ENCODE measurements at places on chromosomes 1 and 21.

GRCh38 chr1:119935373-119935772, 39.1 kb upstream of the ADAM30 start:
- DNase-seq = no peak

GRCh38 chr21:37118187-37118826, 45.3 kb downstream of the TTC3 start:
- no peak for DNase-seq

DNA sequence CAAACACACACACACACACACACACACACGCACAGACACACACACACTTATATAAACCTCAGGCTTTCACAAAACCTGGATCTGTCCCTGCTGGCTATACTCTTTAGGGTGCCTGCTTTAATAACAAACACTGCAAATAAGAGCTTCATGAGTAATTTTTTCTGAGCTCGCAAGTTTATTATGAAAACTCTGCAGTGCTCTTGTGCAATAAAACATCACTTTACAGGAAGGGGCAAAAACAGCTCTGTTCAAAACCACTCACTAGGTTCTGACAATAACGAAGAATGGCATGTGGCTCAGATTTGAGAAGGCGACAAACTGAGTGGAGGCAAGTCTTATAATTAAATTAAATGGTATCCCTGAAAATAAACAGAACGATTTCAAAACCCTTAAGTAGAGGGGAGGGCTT, 42.6 kb upstream of the CTPS1 start:
- no peak for DNase-seq

DNA sequence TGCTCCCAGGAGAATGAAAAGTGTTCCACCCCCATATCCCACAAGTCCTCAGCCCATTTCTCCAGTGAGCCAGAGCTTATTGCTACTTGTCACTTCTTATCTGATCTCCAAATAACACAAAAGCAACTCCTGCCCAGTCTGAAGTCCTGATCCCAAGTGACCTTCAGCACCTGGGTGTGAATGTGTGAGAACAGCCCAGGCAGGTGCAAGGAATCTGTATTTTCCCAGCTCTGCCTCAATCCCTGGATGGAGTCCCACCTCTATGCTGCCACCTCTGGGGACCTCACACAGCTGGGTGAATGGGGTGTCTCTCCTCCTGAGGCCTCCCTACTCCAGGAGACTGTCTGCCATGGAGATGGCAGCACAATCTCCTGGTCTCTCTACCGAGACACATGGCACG, 402.4 kb upstream of the PROX1 start:
- no peak for DNase-seq

DNA sequence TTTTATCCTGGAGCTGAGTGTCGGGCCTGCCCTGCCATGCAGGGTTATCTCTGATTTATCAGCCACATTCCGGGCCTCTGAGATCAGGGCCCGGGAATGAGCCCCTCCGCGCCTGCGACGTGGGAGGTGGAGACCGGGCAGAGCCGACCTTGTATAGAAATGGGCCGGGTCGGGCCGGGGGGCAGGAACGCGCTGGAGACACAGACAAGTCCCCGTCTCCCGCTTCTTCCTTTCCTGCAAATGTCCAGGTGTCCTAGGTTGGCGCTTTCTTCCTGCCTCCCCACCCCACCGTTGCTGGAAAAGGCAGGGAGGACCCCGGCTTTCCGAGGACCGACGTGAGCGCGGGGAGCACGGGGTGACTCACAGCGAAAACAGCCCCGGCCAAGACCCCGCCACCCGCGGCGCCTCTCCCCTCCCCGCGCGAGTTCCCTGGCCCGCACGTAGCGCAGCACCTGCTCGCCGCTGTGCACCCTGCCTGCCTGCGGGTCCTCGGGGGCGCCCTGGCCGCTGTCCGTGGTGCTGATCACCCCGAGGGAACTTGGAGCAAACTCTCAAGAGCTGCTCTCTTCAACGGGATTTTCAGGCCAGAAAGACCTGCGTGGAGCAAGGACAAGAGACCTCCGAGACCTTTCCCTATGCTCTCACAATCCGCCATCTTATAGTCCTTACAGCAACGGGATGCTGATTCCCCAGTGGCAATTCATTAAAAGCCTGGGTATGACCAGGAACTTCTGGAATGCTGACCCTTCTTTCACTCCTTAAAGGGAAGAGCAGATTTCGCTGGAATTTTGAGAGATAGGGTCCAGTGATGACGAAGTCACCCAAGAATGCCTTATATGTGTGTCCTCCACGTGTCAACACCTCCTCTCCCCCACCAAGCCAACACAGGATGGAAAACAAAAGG, 475 bp upstream of the NPPB start:
- peak; percentile 58 for DNase-seq

GRCh38 chr1:7356079-7356478, 415.0 kb upstream of the VAMP3 start:
- no peak for DNase-seq

DNA sequence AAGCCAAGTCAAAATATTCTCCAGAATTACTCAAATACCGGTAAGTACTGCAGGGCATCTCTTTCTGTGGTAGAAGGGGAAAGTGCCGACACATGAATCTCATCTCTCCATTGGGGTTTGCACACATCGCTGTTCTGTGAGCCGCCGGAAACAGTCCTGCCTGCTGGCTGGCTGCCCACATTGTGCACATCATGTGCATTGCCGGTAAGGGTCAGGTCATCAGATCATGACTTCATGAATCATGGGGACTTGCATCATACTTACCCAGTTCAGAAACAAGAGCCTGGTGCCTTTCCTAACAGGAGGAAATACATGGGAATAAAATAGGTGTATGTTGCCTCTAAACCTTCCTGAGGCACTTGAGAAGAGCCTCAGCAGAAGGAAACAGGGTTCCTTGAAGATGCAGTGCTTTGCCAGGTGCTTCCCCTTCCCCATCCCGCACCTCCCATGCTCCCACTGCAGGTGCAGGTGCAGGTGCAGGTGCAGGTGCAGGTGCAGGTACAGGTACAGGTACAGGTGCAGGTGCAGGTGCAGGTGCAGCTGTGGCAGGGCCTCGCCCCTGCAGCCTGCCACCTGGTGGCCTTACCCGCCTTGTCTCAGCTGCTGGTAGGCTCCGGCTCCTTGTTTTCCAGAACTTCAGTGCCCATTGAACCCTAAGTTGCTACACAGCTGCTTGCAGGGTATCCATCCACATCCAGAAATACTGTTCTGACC, 26.5 kb downstream of the GPR137B start:
- DNase-seq = no peak

- DNase-seq = peak; percentile 60
Measured at GRCh38 chr1:168421399-168422004, 122.3 kb downstream of the XCL2 start.

DNA sequence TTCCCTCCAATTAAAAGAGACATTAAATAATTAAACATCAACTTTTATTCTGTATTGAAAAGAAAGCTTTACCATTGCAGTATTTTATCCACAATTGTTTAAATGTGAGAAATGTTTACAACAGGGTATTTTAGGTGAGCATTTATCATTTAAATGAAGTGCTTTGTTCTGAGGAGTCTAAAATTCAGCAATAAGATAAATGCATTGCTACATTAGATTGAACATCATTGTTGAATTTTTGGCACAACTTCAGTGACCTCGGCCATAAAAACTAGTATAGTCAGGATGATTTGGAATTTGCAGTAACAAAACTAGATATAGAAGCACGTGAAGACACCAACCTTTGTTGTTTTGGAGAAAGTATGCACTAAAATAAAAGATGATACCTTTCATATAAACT, 692.9 kb downstream of the USP25 start:
- DNase-seq = no peak

- DNase-seq = peak; percentile 59
Measured at GRCh38 chr1:236685917-236686814, at the start of gene ACTN2. ACTN2 (plus strand) TSS chr1:236686499; CDS start chr1:236686674, 175 bp downstream.

DNA sequence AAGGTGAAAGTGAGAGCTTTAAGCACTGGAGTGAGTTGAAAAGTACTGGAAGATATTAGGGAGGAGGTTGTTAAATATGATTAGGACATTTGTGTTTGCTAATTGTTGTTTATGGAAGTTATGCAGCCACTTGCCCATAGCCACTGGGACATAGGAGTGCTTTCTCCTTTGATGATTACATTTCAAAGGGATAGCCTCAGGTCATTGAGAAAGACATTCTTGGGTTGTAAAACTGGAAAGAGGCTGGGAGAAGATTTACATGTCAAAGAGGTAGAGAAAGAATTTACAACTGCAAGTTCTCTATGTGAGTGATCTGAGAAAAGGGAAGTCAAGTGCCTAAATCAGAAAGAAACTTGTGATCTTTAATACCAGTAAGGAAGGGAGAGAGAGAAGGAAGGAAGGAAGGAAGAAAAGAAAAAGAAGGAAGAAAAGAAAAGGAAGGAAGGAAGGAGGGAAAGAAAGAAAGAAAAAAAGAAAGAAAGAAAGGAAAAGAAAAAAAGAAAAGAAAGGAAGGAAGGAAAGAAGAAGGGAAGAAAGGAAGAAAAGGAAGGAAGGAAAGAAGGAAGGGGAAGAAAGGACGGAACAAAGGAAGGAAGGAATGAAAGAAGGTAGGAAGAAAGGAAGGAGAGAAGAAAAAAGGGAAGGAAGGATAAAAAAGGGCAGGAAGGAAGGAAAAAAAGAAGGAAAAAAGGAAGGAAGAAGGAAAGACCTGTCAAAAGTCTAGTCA, 284.6 kb upstream of the DPYD start:
- DNase-seq = no peak

DNA sequence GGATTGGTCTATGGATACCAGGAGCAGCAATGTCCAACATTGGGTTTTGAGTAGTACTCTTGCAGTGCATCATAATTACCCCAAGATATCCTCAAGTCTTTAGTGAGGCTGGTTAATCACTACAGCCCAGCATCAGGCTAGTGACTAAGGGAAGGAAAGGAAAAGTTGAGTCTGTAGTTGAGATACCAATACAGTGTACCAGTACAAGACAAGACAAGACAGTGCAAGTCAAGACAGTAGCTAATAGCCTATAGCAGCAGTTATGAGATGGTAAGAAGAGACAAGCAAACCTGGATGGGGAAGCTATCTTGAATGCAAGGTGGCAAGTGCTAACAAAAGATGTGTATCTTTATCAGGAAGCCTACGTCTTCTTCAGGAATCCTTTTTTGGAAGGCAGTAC, 13.3 kb upstream of the GNG12 start:
- no peak for DNase-seq

GRCh38 chr1:70353601-70354331, 756 bp downstream of the ANKRD13C start:
- DNase-seq = peak; percentile 27

DNA sequence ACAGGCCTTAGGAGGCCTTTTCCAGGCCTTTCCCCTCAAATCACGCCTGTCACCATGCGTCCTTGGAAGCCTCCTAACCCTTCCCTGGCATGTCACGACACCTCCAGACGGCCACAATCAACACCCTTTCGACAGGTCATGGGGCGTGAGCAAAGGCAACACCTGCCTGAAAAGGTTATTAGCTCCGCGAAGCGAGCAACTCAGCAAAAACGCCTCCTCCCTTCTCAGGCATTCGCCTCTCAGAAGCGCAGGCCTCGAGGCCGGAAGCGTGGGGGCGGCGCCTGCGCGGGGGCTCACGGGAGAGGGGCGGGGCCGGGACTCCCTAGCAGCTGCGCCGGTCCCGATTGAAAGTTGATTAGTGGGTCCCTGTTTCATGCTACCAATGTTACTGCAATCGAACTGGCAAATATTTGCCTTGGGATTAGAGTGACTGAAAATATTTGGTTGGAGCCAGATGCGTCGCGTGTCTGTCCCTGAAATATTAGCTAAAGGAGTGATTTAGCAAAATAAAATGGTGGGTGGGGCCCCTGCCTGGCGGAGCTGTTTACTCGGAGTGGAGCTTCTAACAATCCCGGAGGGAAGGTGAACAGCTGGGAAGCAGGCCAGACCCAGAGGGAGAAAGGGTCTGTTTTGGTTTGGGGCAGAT, 44.9 kb downstream of the GFI1 start:
- DNase-seq = no peak

DNA sequence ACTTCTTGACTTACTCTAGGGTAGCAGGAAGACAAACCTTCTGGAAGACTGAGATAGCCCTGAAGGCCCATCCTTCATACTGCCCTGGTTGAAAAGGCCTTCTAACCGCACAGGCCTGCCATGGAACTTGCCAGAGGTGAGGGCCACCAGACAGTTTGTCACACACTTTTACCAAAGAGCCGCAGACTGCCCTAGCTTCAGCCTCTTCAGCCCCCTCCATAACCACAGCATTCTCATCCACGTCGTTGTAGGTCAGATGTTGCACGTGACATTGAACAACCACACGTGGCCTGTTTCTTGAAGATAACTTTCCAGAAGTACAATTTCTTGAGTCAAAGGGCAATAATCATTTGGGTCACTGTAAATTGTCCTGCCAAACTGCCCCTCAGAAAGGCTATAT, 18.9 kb downstream of the ZNF362 start:
- no peak for DNase-seq

DNA sequence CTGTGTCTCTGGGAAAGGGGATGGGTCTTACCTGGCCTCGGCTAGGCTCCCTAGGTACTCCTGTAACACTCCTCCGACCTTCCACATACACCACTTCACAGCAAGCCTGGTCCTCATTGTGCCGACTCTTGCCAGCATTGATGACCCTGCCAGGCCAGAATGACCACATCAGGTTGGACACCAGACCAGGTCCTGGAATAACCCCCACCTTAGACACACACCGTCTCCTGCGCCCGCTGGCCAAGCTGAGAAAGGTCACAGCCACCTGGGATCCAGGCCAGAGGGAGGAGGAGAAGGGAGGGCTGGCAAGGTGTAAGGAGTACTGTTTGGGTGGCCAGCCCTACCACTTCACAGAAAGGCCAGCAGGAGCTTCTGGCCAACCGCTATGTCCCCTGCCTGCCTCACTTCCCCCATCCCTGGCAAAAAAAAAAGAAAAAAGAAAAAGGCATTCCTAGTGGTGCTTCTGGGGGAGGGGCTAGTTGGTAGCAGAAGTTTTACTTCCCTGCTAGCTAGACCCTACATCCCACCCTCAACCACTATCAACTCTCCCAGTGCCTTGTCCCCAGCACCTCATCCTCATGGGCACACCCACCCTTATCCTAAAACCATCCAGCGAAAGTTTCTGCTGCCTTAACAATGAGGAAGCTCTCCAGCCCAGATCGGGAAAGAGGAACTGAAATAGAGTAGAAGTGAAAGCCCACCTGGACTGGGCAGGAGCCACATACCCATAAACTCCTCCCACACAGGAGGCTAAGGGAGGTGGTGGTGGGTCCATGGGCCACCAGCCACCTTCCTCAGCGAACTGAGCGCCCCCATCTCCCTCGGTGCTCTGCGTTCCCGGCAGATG, 1.4 kb downstream of the PPM1J start:
- no peak for DNase-seq

DNA sequence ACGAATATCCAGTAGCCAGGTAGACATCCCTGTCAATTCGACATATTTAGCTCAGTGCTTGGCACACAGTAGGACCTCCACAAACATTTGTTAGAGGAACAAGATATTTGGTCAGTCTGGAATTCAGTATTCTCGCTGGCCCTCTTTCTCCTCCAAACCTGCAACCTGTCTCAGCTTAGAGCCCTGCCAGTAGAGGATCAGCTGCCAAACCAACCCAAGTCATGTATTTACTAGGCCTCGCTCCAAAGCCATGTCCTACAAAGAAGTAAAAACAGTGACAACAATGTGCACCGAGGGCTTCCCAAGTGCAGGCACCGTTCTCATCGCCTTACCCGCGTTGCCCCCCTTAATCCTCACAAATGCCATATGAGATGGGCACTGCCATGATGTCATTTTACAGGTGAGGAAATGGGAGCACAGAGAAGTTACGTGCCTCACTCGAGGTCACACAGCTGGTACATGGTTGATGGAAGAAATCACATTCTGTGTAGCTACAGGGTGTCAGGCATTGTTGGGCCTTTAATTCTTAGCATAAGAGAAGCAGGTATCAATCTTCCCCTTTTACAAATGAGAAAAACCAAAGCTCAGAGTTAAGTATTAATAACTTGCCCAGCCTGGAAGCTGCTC, 26.0 kb upstream of the CDCA8 start:
- no peak for DNase-seq

Data from CD4-positive, alpha-beta T cell treated with Interleukin-21 for 1 hour (primary cell).